ENCODE measurements at places on chromosomes 2 and 18. TPM values are rescaled to one million over a fixed set of nuclear protein-coding genes. Genes with fewer than 3 reads are reported as not detected.

COL5A2 gene
- total RNA-seq = 41.6 TPM

MEIS1 gene
- 1.8 TPM for total RNA-seq

ZC3H8 gene
- total RNA-seq = 13.8 TPM

NHEJ1 gene
- 15.8 TPM for total RNA-seq

PCARE gene
- not detected for total RNA-seq

CPS1 gene
- 10.4 TPM for total RNA-seq

ECEL1 gene
- 0.16 TPM for total RNA-seq

CFC1 gene
- not detected for total RNA-seq

PXDN gene
- 13.2 TPM for total RNA-seq

ESPNL gene
- 0.16 TPM for total RNA-seq
